Forelimb muscle (tissue), 1 donor: ENCODE measurements at places on chromosomes 12 and 14.

DNA sequence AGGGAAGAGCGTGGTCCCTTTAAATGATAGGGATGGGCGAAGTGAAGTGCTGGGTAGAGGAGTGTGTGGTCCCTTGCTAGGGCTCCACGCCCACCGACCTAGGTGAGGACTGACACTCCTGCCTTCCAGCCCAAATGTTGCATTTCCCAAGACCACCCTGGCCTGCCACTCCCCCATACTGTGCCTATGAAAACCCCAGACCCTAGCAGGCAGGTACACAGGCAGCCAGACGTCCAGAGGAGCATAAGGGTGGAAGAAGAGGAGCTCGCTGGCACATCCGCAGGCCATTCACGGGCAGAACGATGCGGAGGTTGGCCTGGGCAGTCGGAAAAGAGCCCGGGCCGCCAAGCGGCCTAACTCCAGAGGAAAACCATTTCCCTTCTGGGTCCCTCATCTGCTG lies 817 bp upstream of the IPO8 start:
- no peak for DNase-seq

GRCh38 chr12:59973515-59973914 lies 377.7 kb downstream of the SLC16A7 start:
- no peak for DNase-seq

DNA sequence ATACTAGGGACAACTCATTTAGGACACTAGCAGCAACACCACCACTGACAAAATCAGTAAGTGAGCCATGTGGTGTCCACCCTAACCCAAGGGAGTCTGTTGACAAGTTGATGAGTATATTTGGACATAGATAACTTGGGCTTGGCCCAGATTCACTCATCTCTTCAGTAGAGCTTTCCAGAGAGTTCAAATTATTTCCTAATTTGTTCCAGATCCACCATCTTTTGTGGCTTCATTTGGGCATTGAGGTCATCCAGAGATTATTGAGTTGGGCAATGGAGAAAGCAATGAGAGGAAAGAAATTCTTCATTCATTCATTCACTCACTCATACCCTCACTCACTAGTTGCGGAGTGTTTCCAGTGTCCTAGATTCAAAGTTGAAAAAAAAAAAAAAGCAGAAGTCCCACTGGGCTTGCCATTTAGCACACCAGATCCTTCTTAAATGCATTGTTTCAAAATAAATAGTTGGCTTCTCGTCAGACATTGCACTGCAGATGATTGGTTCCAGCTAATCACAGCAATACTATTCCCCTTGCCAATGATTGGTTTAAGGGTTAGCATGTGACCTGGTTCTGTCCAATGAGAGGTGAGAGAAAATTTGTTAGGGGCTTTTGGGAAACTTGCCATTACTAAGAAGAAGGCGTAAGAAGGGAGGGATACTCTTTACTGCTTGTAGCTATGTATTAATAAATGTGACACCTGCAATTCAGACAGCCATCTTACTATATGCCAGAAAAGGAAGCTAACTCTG lies 31.8 kb upstream of the WSCD2 start:
- no peak for DNase-seq

DNA sequence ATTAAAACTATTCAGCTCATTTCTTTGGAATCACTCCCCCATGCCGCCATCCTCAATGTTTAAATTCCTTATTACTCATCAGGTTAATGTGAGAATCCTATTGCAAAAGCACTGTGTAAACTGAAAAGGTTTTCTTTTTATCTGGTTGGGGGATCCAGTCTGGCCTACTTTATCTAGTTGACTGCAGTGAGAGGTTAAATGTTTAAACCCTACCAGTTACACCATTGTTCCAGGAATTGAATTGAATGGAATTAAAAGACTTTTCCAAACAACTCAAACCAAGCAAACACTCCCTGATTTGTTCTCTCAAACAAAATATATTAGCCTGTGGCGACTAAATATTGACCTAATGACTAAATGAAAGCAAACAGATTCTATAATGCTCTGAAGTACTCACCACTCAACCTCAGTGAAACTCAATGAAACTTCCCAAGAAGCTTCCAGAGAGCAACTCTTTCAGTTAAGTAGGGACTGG lies 100.5 kb downstream of the VEZT start:
- no peak for DNase-seq

GRCh38 chr12:27244689-27245488 lies 803 bp downstream of the STK38L start:
- no peak for DNase-seq
